ENCODE measurements at places on chromosomes 5 and 9. TPM values are rescaled to one million over a fixed set of nuclear protein-coding genes. Genes with fewer than 3 reads are reported as not detected.
A peak's percentile ranks its signal among the peaks of the same experiment; 100 is the strongest.

The CBY3 gene
- total RNA-seq = not detected

DNA sequence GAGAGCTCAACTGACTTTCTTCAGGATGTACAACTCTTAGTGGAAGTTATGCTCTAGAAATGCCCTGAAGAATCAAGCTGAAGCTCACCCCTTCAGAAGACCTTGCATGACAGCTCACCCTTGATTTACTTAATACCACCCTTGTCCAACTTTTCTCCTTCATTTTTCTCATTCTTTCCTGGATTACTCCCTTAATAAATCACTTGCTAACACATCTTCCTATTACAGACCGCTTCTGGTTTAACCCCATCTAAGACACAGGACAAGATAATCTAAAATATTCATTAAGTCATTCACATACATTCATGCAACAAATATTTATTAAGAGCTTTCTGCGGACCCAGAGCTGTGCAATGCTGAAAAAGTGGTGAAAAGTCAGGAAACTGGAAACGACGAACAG lies 630.7 kb upstream of the RORB start:
- DNase-seq = no peak

DNA sequence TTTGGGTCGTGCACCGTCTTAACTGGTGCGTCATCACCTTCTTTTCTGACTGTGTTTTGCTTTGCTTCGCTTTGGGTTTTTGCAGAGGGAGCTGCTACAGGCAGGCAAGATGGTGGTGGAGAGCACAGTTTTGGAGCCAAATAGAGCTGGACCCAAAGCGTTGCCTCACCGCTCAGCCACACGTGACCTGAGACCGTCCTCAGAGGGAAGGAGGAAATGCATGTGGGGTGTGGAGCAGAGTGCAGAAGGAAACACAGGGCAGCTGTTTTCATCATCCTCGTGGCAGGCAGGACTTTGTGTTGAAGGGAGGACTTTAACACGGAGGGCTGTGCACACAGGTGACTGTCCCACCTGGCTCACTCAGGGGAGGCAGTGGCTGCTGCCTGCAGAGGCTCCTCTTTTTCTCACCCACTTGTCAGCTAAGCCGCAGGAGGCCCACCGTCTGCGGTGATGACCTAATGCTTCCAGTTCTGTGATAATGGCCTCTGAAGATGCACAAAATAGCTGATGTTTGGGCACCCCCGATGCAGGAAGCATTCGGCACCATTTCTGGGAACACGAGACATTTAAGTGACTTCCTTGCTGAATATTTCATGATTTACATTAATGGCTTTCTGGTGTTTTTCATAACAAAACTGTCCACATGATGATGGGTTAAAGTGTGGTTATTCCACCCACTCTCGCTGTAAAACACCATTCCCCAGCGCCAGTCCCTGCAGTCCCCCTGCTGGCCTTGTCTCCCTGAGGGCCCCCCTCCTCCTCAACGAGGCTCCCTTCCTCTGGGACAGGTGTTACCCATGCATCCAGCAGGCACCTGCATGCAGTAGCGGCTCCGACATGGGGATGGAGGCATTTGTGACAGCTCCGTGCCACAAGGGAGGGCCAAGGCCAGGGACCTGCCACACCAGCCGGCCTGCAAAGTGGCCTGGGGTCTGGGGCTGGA lies 12.4 kb upstream of the UBAC1 start:
- DNase-seq = no peak

GRCh38 chr9:121692606-121693387 lies 41.4 kb downstream of the DAB2IP start:
- DNase-seq = peak; percentile 65

DNA sequence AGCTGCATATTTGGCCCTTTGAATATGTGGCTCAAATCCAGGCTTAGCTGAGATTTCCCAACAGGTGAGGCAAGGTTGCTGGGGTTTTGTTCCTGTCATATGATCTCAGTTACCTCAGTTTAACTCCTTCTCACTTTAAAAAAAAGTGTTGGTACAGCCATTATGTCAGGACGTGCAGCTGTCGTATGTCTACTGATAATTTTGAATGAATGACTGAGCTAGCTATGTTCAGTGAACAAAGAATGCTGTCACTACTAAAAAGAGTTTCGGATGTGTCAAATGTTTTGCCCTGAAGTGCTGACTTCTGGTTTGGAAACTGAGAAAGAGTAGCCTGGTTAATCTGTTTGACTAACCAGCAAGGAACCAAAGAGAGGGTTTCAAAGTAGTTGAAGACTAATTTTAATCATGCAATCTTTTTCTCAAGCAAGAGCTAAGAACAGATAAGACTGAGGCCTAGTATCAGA lies 106.3 kb upstream of the NR3C1 start:
- no peak for DNase-seq

The PRUNE2 gene
- total RNA-seq = 26.3 TPM

DNA sequence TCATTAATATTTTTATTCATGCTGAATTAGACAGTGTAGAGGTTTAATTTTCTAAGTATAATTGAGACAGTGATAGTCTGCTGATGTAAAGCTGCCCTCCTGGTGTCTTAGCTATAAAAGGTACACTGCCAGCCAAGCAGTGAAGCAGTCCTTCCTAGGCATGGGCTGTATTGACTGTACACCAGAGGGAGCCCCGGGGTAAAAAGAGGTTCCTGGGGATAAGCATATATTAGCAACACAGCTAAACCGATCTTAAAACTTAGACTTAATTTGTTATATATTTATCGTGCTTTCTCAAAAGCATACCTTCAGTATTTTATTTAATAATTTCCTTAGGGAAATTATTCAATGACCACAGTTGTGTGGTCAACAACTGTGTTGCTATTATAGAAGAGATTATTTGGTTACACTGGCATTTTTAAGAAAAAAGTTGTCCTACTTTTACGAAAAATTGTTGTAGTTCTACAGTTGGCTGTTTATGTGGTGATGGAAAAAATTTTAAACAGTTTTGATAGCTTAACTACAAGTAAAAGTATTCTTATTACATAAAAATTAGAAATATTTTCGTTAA lies 68.8 kb downstream of the ELL2 start:
- DNase-seq = peak; percentile 36

- no peak for DNase-seq
These were observed 34.8 kb upstream of the RAPGEF1 start for GRCh38 chr9:131774636-131775035.

DNA sequence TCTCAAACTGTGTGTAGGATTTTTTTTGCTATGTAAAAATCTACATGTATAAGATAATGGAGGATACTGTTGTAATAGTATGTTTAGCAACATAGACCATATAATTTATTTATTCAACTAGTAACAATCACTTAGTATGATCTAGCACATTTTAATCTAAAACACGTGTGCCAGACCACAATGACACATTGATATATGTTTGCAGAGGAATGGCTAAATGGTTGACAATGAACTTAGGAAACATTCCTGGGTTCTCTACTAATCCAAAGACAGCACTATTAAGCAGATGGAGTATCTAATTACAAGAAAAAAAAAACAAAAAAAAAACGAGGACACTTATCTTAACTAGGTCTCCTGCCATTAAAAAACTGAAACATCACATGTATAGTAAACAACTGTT lies 261.7 kb upstream of the PAPPA start:
- DNase-seq = no peak

- DNase-seq = no peak
These were observed 42.9 kb upstream of the TRIM32 start for GRCh38 chr9:116644091-116644688.

The SEPTIN8 gene
- total RNA-seq = 43.5 TPM

- no peak for DNase-seq
These were observed 975 bp downstream of the AGXT2 start for GRCh38 chr5:35046774-35047173.

DNA sequence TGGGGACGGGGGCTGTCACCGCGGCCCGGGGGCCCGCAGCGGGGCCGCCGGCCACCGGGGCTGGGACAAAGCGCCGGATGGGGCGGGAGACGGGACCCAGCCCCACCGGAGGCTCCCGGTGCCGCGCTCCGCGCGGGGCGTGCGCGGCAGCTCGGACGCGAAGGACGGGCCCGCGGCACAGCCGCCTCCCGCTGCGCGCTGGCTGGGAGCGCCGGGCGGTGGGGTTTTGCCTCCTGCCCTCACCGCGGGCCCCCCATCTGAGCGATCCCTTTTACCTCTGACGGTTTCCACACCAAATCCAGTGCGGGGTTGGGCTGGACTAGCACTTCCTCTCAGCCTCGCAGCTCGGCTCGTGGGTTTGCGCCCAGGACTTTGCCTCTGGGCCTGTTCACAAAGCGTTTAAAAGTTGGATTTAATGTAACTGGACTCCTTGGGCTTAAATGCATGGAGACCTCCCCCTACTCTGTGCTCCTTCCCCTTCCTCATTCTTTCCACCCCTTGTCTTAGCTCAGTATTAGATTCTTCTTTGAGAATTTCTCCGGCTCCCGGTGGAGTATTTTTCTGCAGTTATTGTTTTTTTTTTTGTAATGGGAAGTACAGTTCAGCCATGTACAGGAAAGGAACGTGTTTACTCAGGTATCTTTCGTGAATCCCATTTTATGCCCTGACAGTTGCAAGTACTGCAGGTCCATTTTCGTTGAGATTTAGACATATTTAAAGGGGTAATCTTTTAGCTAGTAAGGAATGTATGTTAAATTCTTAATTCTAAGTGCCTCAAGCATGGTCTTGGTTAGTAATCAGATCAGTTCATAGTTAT lies 691 bp downstream of the FCHO2 start:
- DNase-seq = peak; percentile 82

GRCh38 chr5:126884269-126884819 lies 107.4 kb downstream of the LMNB1 start:
- peak; percentile 71 for DNase-seq

GRCh38 chr9:94643176-94643575 lies 3.9 kb upstream of the FBP1 start:
- no peak for DNase-seq

The ANKRD20A1 gene
- not detected for total RNA-seq

- DNase-seq = peak; percentile 95
These were observed 26.4 kb downstream of the PTGR1 start for GRCh38 chr9:111572950-111573604.

DNA sequence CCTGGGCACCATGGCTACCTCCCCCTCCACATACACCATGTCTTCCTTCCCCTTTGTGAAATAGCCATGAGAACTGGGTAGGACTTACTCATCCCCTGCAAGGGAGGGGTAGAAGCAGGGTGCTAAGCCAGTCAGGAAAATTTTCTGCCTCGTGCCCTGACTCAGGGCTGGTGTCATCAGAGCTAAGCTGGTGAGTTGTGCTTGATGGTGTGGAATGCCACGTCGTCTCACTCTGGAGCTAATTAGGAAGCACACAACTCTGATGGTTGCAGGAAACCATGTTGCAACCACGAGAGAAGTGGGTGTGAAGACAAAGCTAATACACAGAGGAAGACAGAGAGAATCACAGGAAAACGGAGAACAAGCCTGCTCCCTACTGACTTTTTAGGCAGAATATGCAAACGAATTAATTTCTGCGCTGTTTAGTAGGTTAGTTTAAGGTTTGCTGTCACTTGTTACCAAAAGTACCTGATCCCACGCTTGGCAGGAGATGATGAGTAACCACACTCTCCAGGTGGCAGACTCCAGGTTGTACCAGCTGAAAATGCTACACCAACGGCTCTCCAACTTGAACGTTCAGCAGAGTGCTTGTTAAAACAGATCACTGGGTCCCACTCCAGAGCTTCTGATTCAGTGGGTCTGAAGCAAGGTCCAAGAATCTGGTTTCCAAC lies 54.5 kb downstream of the STK10 start:
- DNase-seq = no peak

- DNase-seq = no peak
These were observed 173.8 kb downstream of the AUH start for GRCh38 chr9:91187965-91188344.

GRCh38 chr5:181088289-181088688 lies 42.7 kb downstream of the OR2V1 start:
- DNase-seq = no peak

The SLC36A2 gene
- total RNA-seq = 3.1 TPM

The GMCL2 gene
- total RNA-seq = not detected

The CDH12 gene
- total RNA-seq = 0.72 TPM

The PIGO gene
- 13.4 TPM for total RNA-seq

DNA sequence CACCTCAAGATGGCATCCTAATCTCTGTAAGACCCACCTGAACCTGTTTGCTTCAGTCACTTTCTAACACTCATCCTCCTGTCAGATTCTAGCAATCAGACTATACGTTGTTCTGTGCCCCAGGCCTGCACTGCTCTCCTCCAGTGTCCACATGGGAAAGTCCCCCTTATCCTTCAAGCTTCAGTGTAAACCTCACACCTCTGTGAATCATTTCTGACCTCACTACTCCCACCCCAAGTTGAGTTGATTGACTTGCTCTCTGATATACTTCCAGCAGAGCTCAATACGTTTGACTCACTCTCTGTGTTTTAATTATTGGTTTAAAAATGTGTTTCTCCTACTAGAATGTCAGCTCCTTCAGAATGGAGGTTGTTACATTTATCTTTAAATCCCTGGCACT lies 240.2 kb downstream of the FBXL17 start:
- DNase-seq = no peak

DNA sequence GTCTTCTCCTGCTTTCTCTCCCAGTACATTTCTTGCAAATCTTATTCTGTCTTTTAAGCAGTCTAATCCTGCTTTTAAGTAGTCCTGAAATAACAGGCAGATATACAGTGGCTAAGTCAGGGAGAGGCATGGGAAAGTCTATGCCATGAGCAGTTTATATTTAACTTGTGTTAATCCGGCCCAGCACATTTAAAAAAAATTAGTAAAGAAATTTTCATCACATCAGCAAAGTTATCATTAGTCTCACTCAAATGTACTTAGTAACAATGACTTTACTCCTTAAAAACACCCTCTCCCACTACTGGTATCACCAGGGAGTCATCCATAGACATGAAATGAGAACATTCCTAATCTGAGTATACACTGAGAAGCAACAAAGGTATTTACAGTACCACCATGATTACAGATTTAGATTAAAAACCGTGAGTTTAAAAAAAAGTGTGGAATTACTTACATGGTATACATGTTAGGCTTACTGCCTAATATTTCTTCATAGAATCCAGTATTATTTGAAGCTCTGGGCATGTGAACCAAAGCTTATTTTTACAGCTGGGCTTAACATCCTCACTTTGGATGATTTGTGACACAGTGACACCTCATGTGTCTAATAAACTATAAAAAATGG lies 75.9 kb upstream of the DAB2 start:
- DNase-seq = no peak

DNA sequence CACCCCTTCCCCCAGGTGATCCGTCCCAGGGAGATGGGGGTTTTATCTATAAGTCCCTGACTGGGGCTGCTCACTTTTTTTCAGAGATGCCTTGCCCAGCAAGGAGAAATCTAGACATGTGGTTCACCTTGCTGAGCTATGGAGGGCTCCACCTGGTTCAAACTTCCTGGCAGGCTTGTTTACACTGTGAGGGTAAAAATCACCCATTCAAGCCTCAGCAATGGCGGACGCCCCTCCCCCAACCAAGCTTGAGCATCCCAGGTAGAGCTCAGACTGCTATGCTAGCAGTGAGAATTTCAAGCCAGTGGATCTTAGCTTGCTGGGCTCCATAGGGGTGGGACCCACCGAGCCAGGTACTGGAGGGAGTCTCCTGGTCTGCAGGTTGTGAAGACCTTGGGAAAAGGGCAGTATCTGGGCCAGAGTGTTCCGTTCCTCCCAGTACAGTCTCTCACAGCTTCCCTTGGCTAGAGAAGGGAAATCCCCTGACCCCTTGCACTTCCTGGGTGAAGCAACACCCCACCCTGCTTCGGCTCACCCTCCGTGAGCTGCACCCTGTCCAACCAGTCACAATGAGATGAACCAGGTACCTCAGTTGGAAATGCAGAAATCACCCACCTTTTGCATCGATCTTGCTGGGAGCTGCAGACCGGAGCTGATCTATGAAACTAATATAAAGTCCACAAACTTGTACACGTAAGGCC lies 231.7 kb downstream of the CTNND2 start:
- DNase-seq = no peak

- no peak for DNase-seq
These were observed 282.1 kb downstream of the CRB2 start for GRCh38 chr9:123637945-123638634.

GRCh38 chr5:80623999-80624398 lies 30.5 kb upstream of the MSH3 start:
- peak; percentile 11 for DNase-seq
